ENCODE measurements at places on chromosomes 7 and 10. TPM values are rescaled to one million over a fixed set of nuclear protein-coding genes. Genes with fewer than 3 reads are reported as not detected.

DNA sequence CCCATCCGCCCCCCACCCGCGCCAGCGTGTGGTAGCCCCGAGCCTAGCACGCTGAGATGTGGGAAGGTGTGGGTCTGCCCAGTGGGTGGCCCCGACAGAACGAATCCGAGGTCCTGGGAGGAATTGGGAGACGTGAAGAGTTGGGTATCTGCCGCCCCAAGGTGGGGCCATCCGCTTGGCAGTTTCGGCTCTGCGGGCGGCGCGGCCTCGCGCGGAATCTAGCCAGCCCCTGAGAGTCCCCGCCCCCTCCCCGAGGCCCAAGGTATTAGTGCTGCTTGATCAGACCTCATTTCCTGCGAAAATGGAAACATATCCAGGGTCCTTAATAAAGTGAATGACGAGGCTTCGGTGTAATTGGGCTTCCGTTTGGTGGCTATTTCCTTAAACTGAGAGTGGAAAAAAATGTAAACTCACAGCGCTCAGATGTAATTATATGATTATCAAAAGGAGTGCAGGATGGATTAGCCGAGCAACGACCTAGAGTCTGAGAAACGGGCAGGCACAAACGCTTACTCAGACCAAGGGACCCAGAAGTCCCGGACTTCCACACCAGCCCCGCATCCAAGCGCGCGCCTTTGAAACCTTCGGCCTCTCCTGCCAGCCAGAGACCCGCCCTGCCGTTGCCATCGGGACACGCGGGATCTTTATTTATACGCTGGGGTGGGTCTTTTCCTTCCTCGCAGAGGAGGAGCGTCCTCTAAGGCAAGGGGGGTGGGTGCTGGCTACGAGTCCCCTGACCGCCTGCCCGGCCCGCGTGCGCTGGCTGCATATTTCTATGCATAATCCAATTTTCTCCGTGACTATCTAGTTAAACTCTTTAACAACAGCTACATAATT, 12.8 kb downstream of the LBX1 start:
- peaks cover 43% of the 10 kb centered on the region for H3K27me3 ChIP-seq
- H3K36me3 ChIP-seq: no peaks in the 10 kb centered on the region
- H3K27ac ChIP-seq: no peak overlapping the region
- DNase-seq: no peak

GRCh38 chr7:5626498-5626897, 155.0 kb downstream of the RNF216 start:
- peaks cover 24% of the 10 kb centered on the region for H3K36me3 ChIP-seq
- no peak overlapping the region for H3K27ac ChIP-seq
- H3K4me1 ChIP-seq: peaks cover 17% of the 10 kb centered on the region
- DNase-seq: no peak

Gene RNF148
- not detected for total RNA-seq

DNA sequence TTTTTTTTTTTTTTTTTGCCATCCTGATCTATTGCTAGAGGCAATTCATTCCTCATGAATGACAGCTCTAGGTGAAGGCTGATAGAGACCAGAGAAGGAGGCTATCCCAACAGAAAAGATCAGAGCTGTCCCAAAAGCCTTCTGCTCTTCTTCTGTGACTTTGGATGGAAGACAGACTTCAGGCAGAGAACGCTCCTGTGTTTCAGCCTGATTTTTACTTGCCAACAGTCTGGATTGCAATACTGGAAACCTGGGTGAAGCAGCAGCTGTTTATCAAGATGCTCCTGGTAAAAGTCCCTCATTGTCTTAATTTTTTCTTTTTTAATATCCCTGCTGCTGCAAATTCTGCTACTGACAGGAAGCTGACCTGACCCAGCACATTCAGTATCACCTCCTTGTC, 219.5 kb downstream of the CCDC3 start:
- H3K4me1 ChIP-seq: peaks cover 6% of the 10 kb centered on the region
- no peak overlapping the region for H3K4me3 ChIP-seq
- DNase-seq: no peak

Gene DPP6
- 0.38 TPM for total RNA-seq

- no peaks in the 10 kb centered on the region for H3K27me3 ChIP-seq
- DNase-seq: no peak
- H3K36me3 ChIP-seq: no peaks in the 10 kb centered on the region
- no peaks in the 10 kb centered on the region for H3K4me1 ChIP-seq
- H3K27ac ChIP-seq: no peak overlapping the region
Observed at GRCh38 chr10:54148508-54148907, 652.5 kb downstream of the PCDH15 start.

All from esophagus squamous epithelium (tissue), 5 donors.